ENCODE measurements at places on chromosomes 11 and 22. TPM values are rescaled to one million over a fixed set of nuclear protein-coding genes. Genes with fewer than 3 reads are reported as not detected.

DNA sequence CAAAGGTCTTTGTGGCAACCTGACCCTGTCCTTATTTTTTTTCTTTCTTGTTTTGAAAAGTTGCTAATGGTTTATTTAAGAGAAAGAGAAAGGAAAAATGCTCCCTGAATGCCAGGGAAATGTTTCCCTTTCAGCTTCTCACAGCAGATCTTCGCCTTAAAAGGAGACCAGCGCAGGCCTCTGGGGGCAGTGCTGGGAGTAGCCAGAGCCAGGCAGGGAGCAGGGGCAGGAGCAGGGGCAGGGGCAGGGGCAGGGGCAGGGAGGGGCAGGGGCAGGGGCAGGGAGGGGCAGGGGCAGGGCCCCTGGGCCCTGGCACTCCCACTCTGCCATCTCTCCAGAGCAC is 5.1 kb downstream of the MOB2 start:
- no peak for DNase-seq

GRCh38 chr11:112016088-112016764 is 9.0 kb upstream of the DLAT start:
- DNase-seq = no peak

DNA sequence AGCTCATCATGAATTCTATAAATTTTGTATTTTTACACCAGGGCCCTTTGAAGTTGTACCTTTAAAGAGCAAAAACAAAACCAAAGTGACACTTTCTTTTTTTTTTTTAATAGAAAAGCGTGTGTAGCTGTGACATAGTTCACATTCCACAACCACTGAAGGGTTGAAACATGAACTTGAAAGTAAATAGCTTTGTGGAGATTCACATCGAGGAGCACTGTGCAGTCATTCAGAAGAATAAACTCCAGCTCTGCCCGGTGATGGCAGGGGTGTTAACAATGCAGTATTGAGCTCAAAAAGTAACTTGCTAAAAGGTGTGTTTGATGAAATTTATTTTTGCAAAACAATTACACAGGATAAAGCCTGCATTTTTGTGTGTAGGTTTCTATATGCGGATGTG is 1166.2 kb downstream of the TBC1D22A start:
- DNase-seq = no peak

GRCh38 chr11:115198321-115198741 is 305.9 kb downstream of the CADM1 start:
- DNase-seq = no peak

Gene TEX12
- polyA plus RNA-seq = not detected

Gene ALDH3B1
- 0.47 TPM for polyA plus RNA-seq

- DNase-seq = no peak
These were observed 5.9 kb downstream of the PTPRJ start for GRCh38 chr11:47986219-47986618.

Gene CRYBA4
- polyA plus RNA-seq = 3.1 TPM

DNA sequence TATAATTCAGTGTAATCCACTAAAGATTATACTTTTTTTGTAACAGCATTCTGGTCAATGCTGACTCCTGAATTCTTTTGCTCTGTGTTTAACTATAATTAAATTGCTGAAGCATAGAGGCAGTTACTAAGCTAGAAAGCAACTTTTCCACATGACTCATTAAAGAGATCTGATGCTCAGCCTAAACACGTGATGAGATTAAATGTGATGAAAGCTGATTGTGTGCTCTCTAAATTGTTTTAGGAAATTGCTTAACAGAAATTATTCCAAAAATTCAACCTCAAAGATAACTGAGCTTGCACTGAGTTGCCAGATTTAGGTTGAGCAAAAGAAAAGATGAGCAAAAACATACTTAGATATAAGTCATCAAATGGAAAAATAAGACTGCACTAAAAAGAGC is 1033.6 kb downstream of the FAM181B start:
- no peak for DNase-seq

DNA sequence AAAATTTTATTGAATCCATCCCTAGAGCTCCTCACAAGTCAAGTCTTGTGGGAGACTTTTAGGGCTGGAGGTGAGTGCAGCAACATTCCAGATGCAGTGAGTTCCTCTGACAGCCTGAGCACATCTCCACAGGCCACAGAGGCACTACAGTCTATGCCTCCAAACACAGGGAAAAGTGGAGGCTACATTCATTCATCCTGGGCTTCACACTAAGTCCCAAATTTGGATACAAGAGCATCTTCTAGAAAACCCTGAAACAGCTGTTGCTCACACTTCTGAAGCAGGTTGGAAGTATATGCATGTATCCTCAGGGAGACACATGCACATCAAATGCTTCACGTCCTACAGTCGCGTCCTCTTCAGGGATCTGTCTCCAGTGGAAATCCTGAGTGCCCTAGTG is 1.2 kb downstream of the CD3D start:
- no peak for DNase-seq

DNA sequence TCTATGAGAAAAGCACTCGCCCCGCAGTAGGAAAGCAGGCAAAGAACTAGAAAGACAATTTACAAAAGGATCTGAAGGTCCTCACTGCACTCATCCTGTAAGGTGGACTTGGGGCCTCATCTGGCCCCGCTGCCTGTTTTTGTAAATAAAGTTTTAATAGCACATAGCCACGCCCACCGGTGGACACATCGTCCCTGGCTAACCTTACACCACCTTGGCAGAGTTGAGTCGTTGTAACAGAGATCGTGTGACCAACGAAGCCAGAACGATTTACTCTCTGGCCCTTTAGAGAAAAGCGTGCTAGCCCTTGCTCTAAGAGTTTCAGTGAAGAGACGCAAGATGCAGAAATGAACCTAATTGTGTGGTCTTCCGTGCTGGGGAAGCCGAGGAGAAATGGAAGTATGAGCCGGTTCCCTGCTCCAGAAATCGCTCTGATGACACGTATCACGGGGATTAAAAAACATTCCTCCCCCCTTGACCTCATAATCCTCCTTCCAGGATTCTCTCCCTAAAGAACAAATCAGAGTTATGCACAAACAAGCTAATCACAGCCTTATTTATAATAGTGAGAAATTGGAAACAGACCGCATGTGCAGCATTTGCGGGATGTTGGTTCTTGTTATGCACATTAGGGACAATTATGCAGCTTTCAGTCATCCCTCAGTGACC is 80.1 kb downstream of the CDKN1C start:
- no peak for DNase-seq

- DNase-seq = no peak
These were observed 30.6 kb downstream of the SCGB1A1 start for GRCh38 chr11:62449451-62449851.

Measured in H1 (cell line).